ENCODE measurements at places on chromosomes 4 and X.

- no peak for DNase-seq
Observed at GRCh38 chr4:78517050-78517652, 34.4 kb upstream of the ANXA3 start.

- DNase-seq, result no peak
Observed at GRCh38 chrX:107484002-107484726, 34.7 kb downstream of the FRMPD3 start.

- DNase-seq, result no peak
Observed at GRCh38 chrX:45596188-45596808, 395.6 kb upstream of the DIPK2B start.

DNA sequence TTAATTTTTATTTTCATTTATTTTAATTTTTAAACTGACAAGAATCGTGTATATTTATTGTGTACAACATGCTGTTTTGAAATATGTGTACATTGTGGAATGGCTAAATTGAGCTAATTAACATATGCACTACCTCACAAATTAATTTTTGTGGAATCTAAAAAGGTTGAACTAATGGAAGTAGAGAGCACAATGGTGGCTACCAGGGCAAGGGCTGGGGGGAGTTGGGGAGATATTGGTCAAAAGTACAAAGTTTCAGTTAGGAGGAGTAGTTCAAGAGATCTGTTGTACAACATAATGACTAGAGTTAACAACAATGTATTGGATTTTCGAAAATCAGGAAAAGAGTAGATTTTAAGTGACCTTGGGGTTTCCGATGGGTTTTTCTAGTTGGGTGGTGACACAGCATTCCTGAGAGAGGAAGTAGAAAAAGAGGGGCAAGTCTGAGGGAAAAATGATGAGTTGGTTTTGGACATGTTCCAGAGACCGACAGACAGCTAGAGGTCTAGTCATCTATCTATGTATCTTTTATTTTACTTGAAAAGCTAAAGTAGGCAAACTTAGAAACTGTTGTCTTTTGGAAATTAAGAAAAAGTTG is 23.2 kb downstream of the APOO start:
- no peak for DNase-seq

DNA sequence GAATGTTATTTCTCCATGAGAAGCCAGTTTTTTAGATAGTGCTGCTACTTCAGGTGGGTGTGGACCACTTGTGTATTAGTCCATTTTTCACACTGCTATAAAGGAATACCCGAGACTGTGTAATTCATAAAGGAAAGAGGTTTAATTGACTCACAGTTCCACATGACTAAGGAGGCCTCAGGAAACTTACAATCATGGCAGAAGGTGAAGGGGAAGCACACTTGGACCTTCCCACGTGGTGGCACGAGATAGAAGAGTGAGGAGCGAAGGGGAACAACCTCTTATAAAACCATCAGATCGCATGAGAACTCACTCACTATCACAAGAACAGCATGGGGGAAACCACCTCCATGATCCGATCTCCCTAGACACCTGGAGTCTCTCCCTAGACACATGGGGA is 3.4 kb upstream of the PPID start:
- DNase-seq, result no peak

DNA sequence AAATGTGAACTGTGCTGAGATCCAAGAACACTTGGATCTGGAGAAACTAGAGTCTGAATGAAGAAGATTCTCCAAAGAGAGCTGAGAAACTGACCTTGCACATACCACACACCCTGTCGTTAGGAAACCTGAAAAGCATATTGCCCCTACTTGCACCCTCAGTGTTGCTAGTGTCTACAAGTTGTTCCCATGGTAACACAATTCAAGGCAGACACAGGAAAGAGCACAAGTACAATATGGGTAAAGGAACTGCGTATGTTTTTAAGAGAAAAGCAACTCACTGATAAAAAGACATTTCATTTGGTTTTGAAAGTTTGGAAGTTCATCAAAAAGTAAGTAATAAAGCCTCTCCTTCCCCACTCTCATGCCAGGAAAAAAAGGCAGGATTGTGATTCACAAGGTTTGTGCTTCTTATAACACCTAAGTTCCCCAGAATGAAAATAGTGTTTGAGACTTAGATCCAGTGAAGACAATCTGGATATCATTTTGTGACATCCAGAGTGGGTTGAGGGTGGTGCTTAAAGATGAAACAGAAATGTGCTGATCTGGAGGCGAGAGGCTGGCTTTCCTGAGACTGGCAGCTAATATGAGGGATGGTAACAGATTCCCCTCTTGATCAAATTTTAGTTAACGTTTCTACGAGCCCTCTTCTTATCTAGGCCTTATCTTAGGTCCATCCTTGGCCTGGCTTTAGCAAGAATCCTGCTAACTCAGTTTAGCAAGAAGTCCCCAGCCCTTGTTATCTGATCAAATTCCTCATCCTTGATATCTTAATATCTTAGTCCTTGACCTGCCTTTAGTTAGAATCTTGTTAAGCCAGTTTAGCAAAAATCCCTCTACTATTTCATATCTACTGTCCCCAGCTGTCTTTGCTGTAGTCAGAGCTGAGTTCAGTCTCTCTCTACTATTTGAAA is 42.3 kb downstream of the NIPAL1 start:
- no peak for DNase-seq

DNA sequence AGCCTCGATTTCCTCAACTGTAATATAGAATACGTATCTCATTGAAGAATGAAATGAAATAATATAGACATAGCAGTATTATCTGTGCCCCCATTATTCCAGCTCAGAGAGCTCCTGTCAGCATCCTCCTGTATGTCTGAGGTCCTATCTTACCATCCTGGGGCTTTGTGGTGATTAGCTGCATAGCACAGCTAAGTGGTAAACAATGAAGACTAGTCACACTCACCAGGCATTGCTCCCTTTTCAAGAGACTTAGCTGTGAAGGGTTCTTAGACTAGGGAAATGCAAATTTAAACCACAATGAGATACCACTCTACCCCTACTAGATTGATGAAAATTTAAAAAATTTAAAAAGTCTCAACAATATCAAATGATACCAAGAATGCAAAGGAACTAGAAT is 172.9 kb downstream of the SLC39A8 start:
- DNase-seq, result no peak

- no peak for DNase-seq
Observed at GRCh38 chrX:10851809-10852208, 231.4 kb upstream of the MID1 start.

DNA sequence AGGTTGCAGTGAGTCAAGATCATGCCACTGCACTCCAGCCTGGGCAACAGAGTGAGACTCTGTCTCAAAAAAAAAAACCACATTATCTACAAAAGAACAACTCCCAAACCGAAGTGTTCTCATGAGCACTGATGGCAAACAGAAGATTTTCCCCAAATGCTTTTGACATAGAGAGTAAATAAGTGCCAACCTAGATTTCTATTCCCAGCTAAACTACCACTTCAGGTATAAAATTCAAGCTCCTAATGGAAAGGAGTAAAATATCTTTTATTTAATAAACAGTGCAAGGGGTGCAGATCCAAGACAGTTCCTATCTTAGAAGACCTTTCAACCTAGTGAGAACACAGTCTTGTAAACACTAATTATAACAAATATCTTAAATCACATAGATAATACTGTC is 170.3 kb downstream of the TENM3 start:
- DNase-seq, result no peak
